ENCODE measurements at places on chromosomes 16 and 17. TPM values are rescaled to one million over a fixed set of nuclear protein-coding genes. Genes with fewer than 3 reads are reported as not detected.

DNA sequence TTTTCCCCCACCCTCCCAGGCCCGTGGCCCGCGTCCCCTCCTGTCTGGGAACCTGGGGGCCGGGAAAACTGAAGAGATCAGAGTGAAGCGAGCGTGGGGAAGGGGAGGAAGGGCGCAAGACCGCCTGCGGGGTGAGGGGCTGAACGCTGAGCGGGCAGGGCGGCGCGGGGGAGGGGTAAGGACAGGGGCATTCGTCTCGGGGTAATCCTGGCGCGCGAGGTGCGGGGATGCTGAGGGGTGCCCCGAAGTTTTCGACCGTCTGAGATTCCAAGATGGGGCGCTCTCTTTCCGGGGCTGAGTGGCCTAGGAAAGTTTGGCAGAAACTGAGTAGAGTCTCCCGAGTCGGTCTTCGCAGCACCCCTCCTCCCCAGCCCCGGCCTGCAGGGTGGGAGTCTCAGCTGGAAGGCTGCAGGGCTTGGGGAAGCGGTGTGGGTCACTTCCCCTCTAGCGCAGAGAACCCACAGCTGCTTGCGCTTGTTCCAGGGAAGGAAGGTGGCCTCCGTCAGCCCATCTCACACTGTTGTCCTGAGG lies 555 bp downstream of the TTYH2 start:
- DNase-seq = no peak

- DNase-seq = no peak
These were observed 20.1 kb downstream of the BPTF start for GRCh38 chr17:67845374-67845773.

The IL32 gene
- 33.1 TPM for total RNA-seq

- DNase-seq = no peak
These were observed 113.3 kb downstream of the AATF start for GRCh38 chr17:37062021-37062420.

The SKAP1 gene
- 0.49 TPM for total RNA-seq

DNA sequence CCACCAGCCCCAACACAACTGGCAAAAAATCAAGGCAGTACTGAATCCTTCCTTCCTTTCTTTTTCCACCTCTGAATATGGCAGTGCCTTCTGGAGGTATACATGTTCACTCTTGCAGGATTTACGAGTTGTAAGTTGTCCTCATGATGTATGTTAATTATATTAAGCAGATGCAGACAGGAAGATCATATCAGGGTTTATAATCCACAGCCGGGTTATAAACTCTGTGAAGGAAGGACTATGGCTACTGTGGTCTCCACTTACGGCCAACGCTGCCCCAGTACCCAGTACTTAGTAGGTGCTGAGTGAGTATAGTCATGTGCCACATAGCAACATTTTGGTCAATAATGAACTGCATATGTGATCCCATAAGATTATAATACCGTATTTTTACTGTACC lies 19.6 kb upstream of the IRX5 start:
- DNase-seq = no peak

- no peak for DNase-seq
These were observed 3.8 kb downstream of the HAGH start for GRCh38 chr16:1822801-1823200.

DNA sequence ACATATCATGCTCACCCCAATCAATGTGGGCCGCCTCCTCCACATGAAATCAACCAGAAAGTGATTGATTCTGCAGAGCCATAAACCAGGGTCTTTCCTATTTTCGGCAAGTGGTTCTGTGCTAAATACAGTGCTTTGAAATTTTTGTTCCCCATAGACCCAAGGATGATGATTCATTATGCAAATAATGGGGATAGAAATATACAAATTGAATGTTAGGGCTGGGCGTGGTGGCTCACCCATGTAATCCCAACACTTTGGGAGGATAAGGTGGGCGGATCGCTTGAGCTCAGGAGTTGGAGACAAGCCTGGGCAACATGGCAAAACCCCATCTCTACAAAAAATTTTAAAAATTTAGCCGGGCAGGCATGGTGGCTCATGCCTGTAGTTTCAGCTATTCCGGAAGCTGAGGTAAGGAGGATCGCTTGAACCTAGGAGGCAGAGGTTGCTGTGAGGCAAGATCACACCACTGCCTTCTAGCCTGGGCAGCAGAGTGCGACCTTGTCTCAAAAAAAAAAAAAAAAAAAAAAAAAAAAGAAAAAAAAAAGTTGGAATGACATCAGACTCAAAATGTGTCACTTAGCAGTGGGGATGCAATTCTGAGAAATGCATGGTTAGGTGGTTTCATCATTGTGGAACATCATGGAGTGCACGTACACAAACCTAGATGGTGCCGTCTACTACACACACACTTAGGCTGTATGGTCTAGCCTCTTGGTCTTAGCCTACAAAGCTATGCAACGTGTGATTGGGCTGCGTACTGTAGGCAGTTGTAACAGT lies 581.7 kb downstream of the MAF start:
- no peak for DNase-seq

DNA sequence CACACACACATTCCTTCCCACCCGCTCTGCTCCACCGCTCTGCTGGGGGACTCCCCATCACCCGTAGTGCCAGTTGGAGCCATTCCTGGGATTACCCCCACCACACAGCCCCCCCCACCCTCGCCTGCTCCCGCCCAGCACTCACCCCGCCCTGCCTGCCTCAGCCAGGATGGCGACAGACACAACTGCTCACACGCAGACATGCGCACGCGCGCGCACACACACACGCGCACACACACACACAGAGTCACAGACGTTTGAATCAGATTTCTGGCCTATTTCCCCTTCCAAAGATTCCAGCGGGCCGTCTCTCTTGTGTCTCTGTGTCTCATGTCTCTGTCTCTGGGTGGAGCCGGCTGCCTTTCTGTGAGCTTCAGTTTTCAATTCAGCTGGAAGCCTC lies 4.4 kb downstream of the CACNA1G start:
- peak; percentile 45 for DNase-seq

- peak; percentile 40 for DNase-seq
These were observed 23.2 kb upstream of the NTN1 start for GRCh38 chr17:8997994-8998628.

DNA sequence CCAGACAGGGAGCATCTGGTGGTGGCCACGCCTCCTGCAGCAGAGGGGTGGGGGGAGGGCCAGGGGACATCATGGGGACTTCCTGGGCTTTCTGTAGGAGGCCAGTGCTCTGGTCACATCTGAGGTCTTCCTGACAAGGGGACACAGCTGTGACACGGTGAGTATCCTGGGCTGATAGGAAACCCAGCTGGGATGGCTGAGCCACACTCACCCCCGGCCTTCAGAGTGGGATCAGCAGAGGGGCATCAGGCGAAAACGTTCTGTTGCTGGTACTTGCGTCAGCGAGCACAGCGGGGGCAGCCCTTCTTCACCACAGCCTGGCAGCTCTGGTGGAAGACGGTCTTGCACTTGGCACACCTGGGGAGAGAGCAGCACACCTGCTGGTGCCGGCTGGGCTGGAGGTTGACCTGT lies 122.9 kb upstream of the SMURF2 start:
- DNase-seq = no peak

The CA4 gene
- total RNA-seq = not detected

The BLMH gene
- 26.9 TPM for total RNA-seq

The OR3A1 gene
- total RNA-seq = not detected

DNA sequence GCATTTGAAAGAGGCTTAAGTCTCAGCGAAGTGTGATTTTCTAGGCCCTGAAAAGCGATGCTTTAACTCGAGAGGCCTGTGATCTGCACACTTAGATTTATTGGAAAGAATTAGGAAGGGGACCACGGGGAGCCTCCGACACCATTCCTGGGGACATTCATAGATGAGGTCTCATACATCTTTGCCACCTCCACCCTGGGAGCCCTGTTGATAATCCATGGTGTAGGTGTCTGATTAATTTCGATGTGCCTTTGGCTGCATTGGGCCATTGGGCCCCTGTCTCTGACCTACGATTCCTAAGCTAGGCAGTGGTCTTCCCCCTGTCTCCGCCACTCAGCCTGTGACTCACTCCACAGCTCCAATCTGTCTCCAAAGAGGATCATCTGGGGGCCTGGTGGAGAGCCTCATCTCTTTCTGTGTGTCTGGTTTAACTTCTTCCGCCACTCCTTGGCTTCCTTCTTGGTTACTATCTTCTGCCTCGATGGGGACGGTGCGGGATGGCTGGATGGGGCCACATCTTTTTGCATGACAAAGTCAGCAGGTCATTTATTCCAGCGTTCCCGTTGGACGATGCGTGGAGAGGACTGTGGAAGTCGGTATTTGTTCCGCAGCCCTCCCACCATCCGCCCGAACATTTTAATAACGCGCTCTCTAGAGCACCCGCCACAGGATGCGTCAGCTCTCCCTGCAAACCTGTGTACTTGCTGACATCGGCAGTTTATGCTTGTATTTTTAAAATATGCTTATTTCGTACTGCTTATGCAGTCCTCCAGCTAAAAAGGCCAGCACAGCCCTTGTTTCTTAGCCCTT lies 109.3 kb downstream of the IRX3 start:
- no peak for DNase-seq

Data from RPMI7951 (cell line).